Esophagus squamous epithelium (tissue), 5 donors: ENCODE measurements at places on chromosomes 6 and 20.

GRCh38 chr20:58091810-58092209 lies 136.6 kb downstream of the ANKRD60 start:
- DNase-seq: no peak

- no peak for DNase-seq
Measured at GRCh38 chr6:167678102-167679101, 148.3 kb upstream of the AFDN start.

DNA sequence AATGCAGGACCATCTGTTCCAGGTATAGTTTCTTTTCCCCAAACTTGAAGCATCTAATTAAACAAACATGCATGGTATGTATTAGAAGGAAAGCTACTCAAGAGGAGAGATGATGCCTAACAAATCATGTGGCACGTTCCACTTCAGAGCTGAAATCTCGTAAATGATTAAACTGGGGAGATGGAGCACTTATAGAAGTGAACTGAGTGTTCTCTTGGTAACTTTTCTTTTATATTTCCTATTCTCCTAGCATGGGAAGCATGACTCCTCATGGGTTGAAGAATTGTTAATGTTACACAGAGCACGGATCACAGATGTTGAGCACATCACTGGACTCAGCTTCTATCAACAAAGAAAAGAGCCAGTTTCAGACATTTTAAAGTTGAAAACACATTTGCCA lies 61.1 kb downstream of the CCN2 start:
- DNase-seq: no peak

DNA sequence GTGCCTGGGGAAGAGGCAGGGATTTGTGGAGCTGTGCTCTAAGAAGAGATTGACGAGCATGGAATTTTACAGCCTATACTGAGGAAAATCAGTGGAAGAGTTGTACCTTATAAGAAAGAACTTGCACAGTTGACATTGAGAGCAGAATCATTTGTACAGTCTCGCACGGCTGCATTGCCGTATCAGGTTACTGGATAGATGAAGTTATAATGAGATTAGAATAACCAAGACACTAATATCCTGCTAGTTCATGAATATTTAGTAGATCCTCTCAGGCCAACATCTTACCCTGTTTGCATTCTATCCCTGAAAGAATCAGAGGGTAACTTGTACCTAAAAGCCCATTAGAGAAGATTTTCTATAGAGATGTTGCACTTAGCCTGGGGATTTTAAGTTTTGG lies 447.1 kb downstream of the PREX1 start:
- no peak for DNase-seq

DNA sequence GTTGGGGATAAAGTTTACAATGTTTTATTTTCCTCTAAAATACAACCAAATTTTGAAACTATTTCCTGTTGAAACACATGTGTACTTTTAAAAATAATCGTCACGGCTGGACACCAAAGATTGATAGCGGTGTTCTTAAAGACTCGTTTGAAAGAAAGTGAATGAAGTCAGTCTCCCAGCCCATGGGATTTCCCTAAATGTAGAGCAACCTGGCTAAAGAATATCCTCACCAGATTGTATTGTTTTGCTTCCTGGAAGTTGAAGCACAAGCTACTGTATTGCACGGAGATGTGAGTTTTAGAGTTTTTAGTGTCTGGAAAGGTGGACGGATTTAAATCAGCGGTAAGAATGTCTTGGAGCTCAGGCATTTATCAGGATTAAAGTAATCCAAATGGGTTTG lies 189.5 kb downstream of the THBS2 start:
- DNase-seq: no peak
